Type B pancreatic cell (in vitro differentiated cells): ENCODE measurements at places on chromosomes 6 and 20. TPM values are rescaled to one million over a fixed set of nuclear protein-coding genes. Genes with fewer than 3 reads are reported as not detected.

Gene BPI
- 0.17 TPM in 1 of 2 replicates, not detected in the other for total RNA-seq

DNA sequence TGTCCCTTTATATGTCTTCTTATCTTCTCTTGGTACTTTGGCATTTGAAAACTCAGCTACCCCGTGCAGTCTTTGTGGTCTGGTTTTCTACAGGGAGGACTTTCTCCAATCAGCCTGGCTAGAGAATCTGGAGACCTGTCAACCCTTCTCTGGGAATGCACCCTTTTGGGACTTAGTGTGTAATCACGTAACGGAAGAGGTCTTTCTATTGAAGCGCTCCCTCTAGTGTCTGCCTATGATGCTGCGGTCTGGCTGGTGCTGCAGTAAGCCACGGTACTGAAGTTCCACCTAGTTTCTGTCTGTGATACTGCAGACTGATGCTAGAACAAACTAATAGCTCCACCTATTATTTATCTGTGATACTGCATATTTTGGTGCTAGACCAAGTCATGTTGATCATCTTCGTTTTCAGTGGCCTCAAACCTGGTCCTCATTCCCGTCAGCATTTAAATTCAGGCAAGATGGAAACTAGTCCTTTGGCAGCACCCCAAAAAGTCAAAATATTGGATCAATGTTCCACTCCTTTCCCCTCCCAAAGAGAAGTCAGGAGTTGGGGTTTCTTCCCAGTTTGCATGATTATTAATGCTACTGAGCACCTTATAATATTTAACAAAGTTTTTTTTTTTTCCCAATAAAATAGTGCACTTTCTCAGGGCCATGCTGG is 12.5 kb upstream of the SIRPB2 start:
- H3K36me3 ChIP-seq, result no peaks in the 10 kb centered on the region
- DNase-seq, result no peak
- H3K27me3 ChIP-seq, result peaks cover 32% of the 10 kb centered on the region
- H3K4me1 ChIP-seq, result peaks cover 6% of the 10 kb centered on the region
- no peak overlapping the region for H3K27ac ChIP-seq

GRCh38 chr6:134161041-134161440 is 108.6 kb upstream of the SLC2A12 start:
- H3K27me3 ChIP-seq, result peaks cover 14% of the 10 kb centered on the region
- H3K36me3 ChIP-seq, result no peaks in the 10 kb centered on the region
- H3K4me1 ChIP-seq, result peaks cover 5% of the 10 kb centered on the region

Gene ARFRP1
- 37.2 and 45.0 TPM in 2 replicates for total RNA-seq

Gene TRIM31
- total RNA-seq, result 1.8 and 3.8 TPM in 2 replicates

DNA sequence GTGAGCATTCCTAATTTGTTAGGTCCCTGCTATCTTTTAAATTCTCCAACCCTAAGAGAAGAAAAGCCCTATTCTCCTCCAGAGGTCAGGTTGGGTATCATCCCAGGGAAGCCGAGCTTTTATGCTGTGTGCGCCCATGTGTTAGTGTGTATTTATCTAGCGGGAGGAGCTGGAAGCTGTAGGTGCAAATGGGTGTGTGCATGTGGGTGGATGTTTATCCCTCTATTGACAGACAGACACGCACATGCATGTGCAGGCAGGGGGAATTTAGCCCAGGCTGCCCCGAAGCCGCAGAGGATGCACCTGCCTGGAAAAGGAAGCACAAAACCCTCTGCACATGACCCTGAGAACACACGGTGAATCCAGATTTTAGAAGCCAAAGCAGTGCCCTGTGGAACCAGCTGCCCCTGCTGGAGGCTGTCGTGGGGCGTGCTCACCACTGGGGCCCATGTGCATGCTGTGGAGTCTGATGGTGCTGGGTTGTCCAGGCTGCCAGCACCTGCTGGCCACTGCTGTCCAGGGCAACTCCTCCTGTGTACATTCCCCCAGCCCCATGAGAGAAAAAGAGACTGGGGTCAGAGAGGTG is 397.5 kb downstream of the TAF4 start:
- no peaks in the 10 kb centered on the region for H3K4me1 ChIP-seq
- no peak overlapping the region for H3K27ac ChIP-seq
- peaks cover 16% of the 10 kb centered on the region for H3K27me3 ChIP-seq

Gene TINAG
- total RNA-seq, result 0.33 TPM in 1 of 2 replicates, not detected in the other

DNA sequence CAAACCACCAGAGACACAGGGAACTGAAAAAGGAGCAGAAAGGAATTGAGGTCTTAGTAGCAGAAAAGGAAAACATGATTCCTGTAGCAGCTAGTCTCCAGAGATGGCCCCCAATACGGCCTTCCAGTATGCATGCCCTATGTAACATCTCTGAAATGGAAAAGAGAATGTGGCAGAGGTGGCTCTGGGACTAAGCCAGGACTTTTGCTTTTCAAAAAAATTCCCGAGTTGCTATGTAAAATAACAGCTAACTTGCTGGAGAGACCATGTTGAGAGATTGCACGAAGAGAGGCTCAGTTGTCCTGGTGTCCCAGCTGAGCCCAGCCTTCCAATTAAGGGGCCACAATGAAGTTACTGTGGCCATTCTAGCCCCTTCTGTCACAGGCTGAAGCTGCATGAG is 27.7 kb downstream of the IL20RA start:
- H3K4me1 ChIP-seq, result peaks cover 8% of the 10 kb centered on the region
- no peak overlapping the region for H3K4me3 ChIP-seq
- H3K36me3 ChIP-seq, result no peaks in the 10 kb centered on the region
- H3K27me3 ChIP-seq, result no peaks in the 10 kb centered on the region
- no peak for DNase-seq

GRCh38 chr20:49276161-49276960 is 1.5 kb downstream of the ZNFX1 start:
- DNase-seq, result no peak
- peaks cover 30% of the 10 kb centered on the region for H3K4me1 ChIP-seq

- peak; percentile 42 for DNase-seq
- no peak overlapping the region for H3K4me3 ChIP-seq
- H3K4me1 ChIP-seq, result no peaks in the 10 kb centered on the region
- H3K36me3 ChIP-seq, result no peaks in the 10 kb centered on the region
- peaks cover 10% of the 10 kb centered on the region for H3K27me3 ChIP-seq
Observed at GRCh38 chr20:44073675-44074071, 113.3 kb downstream of the JPH2 start.

DNA sequence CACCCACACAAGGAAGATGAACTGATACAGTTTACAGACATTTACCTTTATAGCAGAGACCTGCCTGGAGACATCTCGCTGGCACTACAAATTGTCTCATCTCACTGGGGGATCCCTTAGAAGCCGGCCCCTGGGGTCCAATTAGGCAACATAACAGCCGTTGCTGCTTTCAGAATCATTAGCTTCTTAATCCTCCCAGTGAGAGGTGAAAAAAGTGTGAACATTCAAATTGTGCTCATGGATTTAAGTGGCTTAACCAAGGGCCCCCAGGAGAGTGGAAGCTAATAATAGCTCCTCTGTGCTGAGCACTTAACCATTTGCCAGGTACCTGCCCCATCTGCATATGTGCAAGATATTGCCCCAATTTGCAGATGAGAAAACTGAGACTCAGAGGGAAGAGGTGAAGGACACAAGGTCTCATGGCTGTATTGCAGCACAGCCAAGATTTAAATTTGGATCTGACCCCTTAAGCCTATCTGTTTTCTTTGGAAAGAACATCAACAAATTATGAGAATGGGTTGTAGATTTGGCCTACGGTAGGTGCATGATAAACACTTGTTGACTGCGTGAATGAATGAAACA is 101.0 kb downstream of the EYA2 start:
- H3K4me3 ChIP-seq, result no peak overlapping the region
- peaks cover 25% of the 10 kb centered on the region for H3K4me1 ChIP-seq
- H3K27me3 ChIP-seq, result peaks cover 18% of the 10 kb centered on the region
- no peak for DNase-seq
- H3K36me3 ChIP-seq, result no peaks in the 10 kb centered on the region

Gene PRSS16
- total RNA-seq, result 10.5 and 28.9 TPM in 2 replicates

Gene CCN2
- 33.8 and 75.5 TPM in 2 replicates for total RNA-seq

- peak overlapping the region; percentile 37 for H3K4me3 ChIP-seq
- peaks cover 18% of the 10 kb centered on the region for H3K4me1 ChIP-seq
- H3K36me3 ChIP-seq, result no peaks in the 10 kb centered on the region
- peaks cover 17% of the 10 kb centered on the region for H3K27me3 ChIP-seq
Observed at GRCh38 chr20:59231124-59231804, 67.6 kb downstream of the ZNF831 start.

Gene TUBB1
- 0.46 and 0.52 TPM in 2 replicates for total RNA-seq

Gene ARMC12
- total RNA-seq, result 0.26 and 1.8 TPM in 2 replicates

Gene TBXT
- total RNA-seq, result 0.85 and 2.0 TPM in 2 replicates
